ENCODE measurements at places on chromosomes 11 and 22.
A peak's percentile ranks its signal among the peaks of the same experiment; 100 is the strongest.

GRCh38 chr11:68120273-68121066, 718 bp downstream of the CHKA start:
- DNase-seq, result peak; percentile 12

- DNase-seq, result no peak
Measured at GRCh38 chr11:64868904-64869570, 9.4 kb downstream of the EHD1 start.

DNA sequence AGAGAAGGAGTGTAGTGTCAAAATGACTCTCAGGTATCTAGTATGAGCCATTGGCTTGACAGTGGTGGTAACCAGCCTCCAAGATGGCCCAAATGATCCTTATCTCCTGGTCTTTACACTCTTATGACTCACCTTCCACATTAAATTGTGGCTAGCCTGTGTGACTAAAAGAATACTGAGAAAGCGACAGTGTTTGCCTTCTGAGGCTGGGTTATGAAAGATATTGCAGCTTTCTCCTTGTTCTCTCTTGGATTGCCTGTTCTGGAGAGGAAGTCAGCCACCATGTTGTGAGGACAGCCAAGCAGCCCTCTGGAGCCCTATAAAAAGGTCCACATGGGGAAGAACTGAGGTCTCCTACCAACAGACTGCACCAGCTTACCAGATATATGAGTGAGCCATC, 15.8 kb downstream of the C11orf71 start:
- DNase-seq, result no peak

DNA sequence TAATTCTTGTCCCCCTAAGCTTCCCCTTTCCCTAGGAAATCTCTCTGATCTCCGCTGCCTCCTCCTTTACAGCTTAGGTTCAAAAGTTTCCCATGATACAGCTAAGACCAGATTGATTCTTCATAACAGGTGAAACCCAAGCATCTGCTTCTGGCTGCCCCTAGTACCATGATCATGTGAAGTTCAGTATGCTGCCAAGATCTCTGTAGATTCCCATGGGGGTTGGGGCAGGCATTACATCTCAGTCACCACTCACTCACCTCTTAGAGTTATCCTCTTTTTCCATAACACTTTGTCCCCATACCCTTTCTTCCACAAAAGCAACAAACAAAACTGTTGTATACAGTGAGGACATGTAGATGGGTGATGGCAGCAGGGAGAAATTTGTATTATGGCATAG, 44.0 kb downstream of the RRP8 start:
- DNase-seq, result no peak

DNA sequence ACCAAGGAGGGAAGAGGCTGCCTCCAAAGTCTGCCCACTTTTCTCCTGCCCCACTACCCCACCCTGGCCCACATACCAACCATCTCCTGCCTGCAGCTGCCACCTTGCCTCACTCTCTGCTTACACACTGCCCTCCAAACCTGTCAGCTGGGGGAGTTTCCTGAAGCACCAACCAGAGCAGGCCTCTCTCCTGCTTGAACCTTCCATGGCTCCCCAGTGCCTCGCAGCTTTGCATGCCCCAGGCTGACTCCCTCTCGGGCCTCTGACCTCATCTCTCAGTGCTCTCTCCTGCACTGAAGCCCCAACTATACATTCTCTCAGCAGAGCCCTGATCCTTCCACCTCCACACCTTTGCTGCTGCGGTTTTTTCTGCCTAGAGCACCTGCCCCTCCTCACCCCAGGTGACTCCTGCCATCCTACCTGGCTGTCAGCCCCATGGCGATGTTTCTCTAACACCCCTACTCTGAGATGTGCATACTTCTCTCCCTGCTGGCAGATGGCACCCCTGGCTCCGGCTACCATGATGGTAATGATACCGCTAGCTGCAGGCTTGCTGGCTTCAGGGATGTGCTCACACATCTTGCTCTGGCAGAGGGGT, 43.5 kb downstream of the MN1 start:
- peak; percentile 70 for DNase-seq

- DNase-seq, result no peak
Measured at GRCh38 chr11:96197801-96198701, 144.9 kb downstream of the MAML2 start.

DNA sequence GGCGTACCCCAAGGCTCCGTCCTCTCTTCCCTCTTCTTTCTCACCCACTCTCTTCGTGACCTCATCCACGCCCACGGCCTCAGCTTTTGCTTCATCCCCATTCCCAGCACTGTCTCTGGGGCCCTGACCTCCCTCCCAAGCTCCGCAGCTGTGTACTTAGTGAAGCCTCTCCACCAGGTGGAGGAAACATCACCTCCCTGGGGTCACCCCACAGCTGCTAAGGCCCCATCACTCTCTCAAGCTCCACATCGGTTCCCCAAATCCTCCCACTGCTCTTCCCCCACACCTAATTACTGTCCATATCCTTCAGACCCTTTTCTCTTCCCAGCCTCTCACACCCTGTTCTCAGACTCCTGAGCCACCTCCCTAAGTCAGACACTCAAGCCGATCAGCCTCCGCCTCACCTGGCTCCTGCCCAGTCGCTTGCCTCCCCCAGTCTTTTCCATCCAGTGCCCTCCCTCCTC, 7.9 kb upstream of the SYT7 start:
- DNase-seq, result peak; percentile 19

GRCh38 chr11:112965656-112966055, 4.4 kb downstream of the NCAM1 start:
- DNase-seq, result peak; percentile 28

DNA sequence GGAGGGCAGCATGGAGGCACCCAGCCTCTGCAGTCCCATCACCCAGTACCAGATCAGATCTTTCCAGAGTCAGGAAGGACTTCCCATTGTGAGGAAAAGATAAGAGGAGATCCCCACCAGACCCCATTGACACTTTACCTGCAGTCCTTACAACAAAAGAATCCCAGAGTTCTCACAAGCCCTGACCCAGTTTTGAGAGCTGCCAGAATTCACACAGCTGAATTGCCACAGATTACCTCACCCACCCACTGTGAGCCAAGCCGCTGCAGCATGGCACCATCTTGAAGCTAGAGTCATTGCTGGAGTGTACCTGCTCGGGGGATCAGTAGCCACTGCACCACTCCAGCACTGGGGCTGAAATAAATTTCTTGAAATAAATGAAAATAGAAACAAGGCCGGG, 91.8 kb upstream of the UBASH3B start:
- DNase-seq, result no peak

DNA sequence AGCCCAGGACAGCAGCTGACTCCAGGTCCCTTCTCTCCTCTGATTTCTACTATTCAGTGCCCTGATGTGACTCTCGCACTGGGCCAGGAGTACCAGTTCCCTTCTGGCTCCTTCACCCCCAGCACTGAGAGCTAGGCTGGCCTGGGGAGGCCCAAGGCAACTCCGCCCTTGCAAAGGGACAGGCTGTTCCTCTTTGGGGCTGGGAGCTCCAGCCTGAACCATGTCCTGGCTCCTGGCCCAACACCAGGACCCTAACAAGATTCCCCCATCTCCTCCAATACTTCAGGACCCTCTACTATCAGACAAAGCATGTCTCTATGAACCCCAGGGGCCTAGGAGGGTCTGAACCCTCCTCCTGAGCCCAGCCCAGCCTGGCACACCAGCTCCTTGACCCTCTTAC, 12.5 kb downstream of the CREB3L1 start:
- DNase-seq, result no peak

DNA sequence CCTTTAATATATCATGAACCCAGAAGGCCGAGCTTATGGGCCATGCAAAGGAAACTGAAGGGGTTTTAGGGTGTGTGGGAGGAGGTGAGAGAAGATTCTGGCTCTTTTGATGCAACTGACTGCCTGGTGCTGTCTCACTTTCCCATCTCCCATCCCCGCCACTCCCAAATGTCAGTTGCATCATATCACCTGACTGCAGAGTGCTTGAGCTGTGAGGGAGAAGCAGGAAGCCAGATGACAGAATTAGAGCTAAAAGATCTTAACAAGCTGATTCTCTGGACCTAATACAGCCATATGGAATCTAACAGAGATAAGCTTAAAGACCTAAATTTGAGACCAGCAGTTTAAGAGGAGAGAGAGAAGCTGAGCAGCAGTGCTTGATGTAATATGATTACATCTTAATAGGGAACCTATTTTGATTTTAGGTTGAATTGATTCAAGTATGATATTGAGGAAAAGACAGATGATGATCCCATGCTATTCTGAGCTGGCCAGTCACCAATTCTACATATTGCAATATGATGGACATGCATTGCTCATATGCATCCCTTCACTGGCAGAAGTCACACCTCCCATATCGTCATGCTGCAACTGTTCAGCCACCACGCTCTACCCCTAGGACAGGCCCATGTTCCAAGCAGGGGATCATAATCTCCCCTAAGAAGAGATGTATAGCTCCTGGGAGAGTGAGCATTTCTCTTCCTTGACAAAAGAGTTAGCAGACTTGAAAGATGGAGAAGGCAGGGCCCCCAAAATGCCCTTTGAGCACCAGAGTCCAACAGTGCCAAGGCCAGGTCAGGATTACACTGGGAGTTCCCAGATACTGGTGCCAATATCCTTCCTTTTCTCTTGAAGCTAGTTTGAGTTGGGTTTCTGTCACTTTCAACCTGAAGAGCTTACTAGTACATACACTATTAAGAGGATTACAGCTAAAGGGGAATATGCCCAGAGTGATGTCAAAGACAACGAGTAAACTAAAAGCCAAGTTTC, 44.9 kb downstream of the PLEKHA7 start:
- DNase-seq, result peak; percentile 1

- no peak for DNase-seq
Measured at GRCh38 chr11:77117492-77117891, 10.6 kb upstream of the MYO7A start.

- no peak for DNase-seq
Measured at GRCh38 chr11:5476186-5476819, 12.2 kb upstream of the OR52D1 start.

- DNase-seq, result no peak
Measured at GRCh38 chr11:116061322-116061721, 557.1 kb upstream of the CADM1 start.

DNA sequence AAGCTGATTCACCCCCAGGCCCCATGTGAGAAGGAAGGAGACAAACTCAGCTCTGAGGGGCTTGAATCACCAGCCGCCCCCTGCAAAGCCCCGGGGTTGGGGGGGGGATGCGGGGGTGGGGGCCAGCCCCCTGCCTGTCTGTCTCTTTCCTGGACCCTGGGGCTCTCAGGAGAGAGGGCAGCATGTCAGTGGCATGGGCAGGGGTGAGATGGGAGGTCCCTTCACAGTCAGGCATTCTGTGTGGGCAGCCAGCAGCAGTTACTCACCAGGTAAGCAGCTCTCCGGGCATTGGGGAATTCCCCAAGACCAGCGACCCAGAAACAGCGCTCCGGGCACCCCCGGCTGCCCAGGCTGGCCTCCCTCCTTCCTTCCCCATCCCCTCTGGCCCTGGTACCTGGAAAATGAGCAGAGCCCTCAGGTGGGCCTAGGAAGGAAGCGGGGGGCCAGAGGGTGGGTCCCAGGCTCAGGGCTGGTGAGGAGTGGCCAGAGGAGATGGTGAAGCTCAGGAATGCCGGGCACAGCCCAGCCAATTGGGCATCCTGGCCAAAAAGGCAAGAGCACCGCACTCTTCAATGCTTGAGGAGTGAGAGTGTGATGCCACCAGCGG, 4.2 kb upstream of the LIF start:
- DNase-seq, result no peak

- DNase-seq, result peak; percentile 0
Measured at GRCh38 chr11:11155962-11156815, 196.9 kb downstream of the CSNK2A3 start.

- DNase-seq, result peak; percentile 74
Measured at GRCh38 chr11:97743205-97743742, 1277.5 kb upstream of the CNTN5 start.

GRCh38 chr11:120205596-120206161, 5.2 kb upstream of the OAF start:
- DNase-seq, result no peak

GRCh38 chr11:73239571-73240189, 21.6 kb downstream of the P2RY2 start:
- no peak for DNase-seq

DNA sequence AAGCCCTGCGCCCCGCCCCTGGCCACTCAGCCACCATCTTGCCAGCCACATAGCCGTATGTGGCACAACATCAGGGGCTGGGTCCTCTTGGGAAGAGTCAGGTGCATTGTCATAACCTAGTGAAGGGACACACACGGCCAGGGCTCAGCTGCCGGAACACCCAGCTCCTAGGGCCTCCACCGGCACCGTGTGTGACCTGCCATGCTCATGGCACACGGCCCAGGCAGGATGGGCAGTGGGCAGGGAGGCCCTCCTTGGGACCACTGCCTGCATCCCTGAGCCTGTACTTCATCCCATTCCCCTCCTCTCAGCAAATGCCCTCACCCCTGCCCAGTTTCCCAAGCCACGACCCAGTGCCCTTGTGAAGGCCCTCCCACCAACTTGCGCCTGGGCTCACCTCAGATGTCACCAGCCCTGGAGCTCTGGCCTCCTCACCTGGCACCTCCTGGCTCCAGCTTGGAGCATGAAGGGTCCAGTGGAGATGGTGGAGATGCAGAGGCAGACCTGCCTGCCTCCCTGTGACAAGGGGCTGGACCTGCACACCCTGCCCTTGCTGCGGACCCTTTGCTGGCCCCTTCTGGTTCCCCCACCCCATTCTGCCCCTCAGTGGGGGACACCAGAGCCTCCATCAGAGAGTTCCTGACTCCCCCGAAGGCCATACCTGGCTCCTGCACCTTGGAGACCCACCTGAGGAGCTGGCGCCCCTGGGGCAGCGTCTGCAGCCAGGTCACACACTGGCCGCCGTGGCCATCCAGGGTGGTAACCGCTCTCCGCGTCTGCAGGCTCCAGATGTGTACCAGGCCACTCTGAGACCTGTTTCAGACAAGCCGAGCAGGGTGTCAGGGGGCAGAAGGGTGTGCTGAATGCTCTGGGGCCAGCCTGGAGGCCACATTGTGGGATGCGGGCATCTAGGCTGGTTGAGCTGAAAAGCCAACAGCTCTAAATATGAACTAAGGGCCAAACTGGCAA, 34.5 kb downstream of the GNB1L start:
- DNase-seq, result no peak

- peak; percentile 99 for DNase-seq
Measured at GRCh38 chr11:66720223-66720898, 8.7 kb downstream of the SPTBN2 start.

GRCh38 chr11:79050786-79051185, 390.0 kb downstream of the TENM4 start:
- peak; percentile 68 for DNase-seq

- DNase-seq, result no peak
Measured at GRCh38 chr11:80521592-80521991, 1080.8 kb upstream of the TENM4 start.

GRCh38 chr11:32466279-32466915, 31.1 kb upstream of the WT1 start:
- DNase-seq, result no peak

Data from NCI-H2171 treated with DMSO at 0.1 percent for 48 hours (cell line).